Amygdala (tissue), 56 donors: ENCODE measurements at places on chromosomes 11 and 22.

DNA sequence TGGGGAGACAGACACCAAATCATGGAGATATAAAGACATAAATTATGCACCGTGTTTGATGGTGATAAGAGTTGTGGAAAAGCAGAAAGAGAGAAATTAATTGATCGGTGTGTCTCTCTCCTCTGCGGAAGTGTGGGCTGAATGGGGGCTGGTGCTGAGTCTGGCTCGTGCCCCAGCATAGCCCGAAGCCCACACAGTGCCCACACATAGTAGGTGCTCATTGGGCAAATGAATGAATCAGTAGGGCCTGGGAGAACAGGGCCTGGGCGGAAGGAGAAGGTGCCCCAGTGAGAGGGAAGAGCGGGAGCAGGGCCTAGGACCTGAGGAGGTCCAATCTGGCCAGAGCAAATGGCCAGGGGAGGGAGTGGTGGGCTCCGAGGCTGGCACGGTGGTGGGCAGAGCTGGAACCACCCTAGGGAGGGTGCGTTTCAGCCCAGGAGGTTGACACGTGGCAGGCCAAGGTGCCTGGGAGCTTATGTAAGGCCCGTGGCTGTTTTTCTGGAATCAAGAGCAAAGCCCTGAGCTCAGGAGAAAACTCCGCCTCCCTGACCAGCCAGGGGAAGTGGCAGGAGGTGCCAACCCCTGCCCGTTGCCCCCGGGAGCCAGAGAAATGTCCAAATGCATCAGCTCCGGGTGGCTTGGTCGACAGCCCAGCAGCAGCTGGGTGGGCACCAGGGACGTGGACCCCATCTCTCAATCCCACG lies 2.1 kb upstream of the CACNA1I start:
- DNase-seq: no peak

DNA sequence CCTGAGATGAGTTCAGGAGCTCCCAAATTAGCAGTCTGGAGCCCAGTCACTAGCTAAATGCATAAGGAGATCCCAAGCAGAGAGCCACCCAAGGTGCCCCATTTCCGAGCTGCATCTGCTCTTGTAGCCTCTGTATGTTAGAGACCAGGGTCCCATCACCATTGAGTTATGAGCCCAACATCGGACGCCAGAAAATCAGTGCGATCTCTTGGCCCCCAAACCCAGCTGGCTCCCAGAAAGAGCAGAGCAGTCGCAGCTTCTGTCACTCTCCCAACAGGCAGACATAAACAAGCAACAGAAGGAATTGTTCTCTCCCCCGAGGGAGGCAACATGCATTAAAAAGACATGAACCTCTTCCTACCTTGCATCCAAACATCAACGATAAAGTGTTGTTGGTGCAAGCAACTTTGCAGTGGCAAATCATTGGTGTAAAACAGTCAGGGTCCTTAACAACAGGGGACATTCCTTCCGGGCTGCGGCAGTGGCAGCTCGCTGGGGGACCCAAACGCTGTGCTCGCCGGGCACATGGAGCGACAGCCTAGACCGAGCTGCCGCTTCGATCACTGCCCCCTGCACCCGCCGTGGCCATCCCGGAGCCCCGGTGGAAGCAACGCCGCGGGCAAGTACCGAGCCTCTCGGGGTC lies 907.1 kb downstream of the DLG2 start:
- no peak for DNase-seq

GRCh38 chr11:77866336-77866735 lies 45.4 kb downstream of the AAMDC start:
- DNase-seq: no peak

- DNase-seq: no peak
These were observed 642.9 kb upstream of the KIRREL3 start for GRCh38 chr11:127643268-127644058.

GRCh38 chr22:45473626-45474237 lies 29.0 kb upstream of the FBLN1 start:
- DNase-seq: no peak

- no peak for DNase-seq
These were observed 15.9 kb upstream of the NFRKB start for GRCh38 chr11:129911298-129911697.

DNA sequence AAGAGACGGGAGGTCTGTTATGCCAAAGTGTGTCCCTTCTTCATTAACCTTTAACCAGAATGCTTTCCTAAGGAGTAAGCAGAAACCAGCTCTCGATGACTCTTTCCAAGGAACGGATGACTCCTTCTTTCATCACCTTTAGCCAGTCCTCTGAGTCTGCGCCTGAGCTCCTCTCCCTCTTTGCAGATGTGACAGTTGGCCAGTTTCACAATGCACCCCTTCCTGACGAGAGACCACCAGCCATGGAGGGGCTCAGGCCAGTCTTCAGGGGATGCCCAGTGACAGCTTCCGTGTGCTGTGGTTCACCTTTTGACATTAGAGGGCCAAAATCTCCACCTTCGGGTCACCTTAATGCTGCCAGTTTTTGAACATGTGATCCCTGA lies 826.1 kb downstream of the TBC1D22A start:
- no peak for DNase-seq

GRCh38 chr11:119423509-119424254 lies 710 bp upstream of the THY1 start:
- DNase-seq: no peak

- DNase-seq: no peak
These were observed 100.0 kb upstream of the B3GAT1 start for GRCh38 chr11:134512061-134512460.

DNA sequence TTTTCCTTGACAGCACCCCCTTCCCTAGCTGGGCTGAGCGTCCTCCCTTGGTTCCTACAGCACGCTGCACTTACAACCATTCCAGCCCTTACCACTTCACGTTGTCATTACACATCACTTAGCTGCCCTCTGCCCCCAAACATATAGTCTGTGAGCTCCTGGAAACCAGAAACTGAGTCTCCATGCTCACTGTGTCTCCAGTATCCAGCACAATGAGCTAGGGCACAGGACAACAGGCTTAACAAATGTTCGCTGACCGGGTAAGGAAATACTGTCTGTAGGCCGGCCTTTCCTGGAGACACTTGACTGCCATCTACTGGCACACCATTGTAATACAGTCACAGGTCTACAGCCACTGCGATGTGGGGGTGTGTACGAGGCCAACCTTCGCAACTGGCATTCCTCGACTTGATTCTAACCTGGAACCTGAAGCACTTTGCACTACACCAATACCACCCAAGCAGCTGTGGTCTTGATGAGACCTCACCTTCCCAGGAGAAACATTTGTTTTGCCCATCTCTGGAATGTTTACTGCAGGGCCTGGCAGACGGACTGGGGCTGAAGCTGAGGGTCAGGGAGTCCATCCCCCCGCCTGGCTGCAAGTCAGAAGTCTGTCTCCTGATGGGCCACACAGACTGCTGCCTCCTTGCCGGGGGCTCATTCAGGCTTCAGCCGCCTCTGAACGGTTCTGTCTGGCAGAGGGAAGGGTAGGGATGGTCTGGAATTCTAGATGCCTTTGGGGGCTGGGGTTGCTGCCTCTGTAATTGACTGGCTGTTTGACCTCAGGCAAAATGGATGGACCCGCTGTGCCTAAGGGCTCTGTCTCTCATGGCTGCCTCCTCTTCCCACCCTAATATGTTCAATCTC lies 72.0 kb downstream of the SYN3 start:
- DNase-seq: no peak

DNA sequence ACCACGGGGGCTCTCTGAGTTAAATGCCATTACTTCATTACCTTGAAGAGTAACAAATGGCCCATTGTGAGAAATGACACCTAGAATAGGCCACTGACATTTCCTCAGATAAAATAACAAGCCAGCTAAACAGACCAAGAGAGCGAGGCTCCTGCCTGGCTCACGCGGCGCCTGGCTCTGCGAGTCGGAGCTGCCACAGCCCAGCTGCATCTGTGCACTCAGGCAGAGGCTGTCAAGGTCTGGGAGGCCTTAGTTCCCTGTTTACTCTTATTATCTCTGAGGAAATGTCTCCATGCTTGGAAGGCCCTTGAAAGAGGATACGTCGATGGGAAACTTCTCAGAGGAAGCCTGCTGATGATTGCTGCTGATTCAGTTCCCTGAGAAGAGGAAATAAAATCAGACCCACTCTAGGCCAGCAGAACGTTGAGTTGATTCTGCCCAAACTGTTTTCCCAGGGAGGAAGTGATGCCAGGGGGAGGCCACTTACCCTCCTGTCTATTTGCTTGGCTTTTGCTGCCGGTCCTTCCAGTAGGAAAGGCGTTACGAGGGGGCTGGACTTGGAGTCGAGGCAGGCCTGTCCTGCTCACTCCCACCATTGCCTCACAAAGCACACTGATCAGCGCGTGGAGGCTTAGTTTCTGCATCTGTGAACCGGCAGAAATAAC lies 208.8 kb downstream of the TBC1D22A start:
- DNase-seq: no peak

DNA sequence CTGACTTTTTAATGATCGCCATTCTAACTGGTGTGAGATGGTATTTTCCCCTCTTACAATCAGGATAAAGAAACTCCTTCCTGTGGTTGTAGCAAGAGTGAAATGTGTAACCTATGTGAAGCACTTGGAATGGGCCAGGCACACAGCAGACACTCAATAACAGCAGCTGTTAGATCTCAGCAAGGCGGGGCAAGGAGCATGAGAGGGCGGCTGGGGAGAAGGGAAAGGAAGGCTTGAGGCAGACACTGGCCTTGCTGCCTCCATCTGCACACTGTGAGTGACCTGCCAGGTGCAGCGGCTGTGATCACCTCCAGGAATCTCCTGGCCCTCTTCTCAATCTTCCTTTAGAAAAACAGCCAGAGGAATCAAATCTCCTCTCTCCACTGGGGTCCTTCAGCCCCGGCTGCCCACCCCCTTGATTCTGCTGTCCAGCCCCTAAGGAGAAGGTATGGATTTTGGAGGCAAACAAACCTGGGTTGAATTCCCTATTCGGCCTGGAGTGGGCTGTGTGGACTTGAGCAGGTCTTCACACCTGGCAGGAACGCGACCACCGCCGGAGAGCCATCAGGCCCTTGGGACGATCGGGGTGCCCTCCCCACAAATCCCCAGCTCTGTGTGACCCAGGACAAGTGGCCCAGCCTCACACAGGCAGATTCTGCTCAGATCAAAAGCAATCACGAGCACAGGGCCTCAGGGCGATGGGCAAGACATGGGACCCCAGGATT lies 49.0 kb downstream of the RPUSD4 start:
- DNase-seq: no peak

DNA sequence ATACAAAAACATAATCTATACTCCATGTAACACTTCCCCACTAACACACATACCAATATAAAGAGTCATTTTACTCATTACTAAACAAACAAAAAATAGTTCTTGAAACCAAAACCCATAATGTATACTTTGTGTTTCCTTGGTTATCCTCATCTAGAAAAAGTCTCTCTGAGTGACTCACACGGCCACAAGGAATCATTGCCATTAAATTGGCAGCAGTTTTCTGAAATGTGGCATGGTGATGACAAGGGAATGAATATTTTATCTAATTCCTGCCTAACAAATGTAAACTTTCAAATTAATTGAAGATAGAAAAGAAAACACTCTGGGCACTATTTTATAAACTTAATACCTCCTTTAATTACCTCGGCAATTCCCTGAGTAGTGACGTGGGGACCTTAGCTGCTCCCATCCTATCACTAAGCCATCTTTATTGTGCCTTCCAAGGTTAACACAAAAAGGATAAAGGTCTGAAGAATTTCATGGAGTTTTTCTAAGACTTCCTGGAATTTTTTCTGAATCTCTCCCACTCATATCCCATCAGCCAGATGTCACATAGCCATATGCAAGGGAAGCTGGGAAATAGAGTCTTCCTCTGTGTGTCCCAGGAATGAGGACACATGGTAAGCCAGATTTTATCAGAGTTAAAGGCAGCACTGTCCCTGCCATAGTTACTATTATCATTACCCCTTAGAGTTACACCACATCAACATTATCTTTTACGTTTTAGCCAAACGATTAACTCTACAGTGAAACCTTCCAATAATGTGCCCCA lies 857.2 kb upstream of the TENM4 start:
- no peak for DNase-seq

- no peak for DNase-seq
These were observed 20.8 kb upstream of the LMO2 start for GRCh38 chr11:33912405-33913361.

GRCh38 chr22:31574055-31574670 lies 77.8 kb downstream of the SFI1 start:
- no peak for DNase-seq
